ENCODE measurements at places on chromosomes 2 and 18.

GRCh38 chr2:239554766-239555570 is 154.1 kb upstream of the HDAC4 start:
- DNase-seq: no peak

GRCh38 chr2:166924967-166925366 is 36.7 kb downstream of the XIRP2 start:
- no peak for DNase-seq

- DNase-seq: no peak
These were observed 207.9 kb upstream of the FIGN start for GRCh38 chr2:163943403-163944346.

- no peak for DNase-seq
These were observed 127.0 kb upstream of the CCDC195 start for GRCh38 chr2:224843141-224843540.

GRCh38 chr2:186319105-186319504 is 167.0 kb upstream of the ZC3H15 start:
- DNase-seq: no peak

DNA sequence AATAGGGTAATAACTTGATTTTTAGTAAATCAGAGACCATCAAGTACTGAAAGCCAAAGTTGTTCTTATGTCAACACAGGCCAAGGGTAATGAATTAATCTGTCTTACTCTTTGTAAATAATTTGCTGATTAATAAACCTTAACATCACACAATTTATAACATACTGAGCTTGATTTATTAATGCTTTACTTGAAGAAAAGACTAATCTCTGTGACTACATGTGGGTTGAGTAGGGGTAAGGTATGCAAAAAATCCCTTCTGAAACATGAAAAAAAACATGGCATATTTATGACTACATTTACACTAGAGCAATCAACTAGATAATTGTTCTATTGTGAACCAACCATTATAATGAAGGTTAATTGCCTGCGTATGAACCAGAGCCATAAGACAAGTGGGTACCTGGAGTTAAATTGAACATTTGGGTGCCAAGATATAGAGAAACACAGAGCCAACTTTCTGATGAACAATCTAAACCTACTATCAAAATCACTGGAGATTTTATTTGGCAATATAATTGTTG is 67.7 kb upstream of the GRB14 start:
- no peak for DNase-seq

DNA sequence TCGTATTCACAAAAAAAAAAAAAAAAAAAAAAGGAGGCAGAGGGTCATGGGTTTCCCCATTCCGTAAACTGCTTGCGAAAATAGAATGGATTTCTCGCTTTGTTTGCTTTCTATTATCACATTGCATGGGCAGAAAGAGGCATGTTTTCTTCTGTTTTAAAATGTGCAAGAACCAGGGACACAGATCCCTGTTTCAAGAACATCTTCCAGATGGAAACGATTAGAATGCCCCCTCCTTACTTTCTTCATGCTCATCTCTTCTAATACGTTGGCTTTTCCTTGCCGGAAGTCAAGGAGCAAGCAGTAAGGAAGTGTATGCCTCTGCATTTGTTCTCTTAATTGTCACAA is 51.0 kb upstream of the ZNF516 start:
- no peak for DNase-seq

- DNase-seq: no peak
These were observed 38.4 kb downstream of the EIF4E2 start for GRCh38 chr2:232588680-232589585.

- no peak for DNase-seq
These were observed 43.8 kb downstream of the OSBPL6 start for GRCh38 chr2:178238154-178238521.

DNA sequence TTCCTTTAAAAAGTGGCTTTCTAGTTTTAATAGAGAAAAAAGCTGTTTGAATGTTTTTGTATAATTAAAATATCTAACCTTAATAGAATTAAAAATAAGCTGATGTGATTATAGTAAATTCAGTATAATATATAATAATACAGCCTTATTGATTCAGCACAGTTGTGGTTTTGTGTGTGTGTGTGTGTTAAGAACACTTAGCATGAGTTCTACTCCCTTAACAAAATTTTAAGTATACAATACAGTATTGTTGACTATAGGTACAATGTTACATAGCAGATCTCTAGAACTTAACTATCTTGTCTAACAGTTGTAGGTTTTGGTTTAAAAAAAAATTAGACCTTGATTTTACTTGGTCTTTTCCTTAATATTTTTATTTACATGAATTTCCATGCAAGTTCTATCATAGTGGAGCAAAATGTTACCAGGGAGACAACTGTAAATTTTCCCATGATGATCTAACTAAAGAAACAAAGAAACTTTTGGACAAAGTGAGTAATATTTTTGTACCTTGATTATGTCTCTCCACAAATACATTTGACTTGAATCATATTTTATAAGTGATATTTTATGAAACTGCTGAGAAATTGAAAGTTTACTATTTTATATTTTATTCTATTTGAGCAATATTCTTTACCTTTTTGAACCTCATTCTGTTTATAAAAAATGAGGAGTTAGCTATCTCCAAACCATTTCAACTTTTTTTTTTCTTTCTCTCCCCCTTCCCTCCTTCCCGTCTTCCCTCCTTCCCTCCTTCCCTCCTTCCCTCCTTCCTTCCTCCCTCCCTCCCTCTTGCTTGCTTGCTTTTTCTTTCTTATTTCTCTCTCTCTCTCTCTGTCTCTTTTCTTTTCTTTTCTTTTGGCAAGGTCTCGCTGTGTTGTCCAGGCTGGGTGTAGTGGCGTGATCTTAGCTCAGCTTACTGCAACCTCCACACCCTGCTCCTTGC is 46.3 kb downstream of the ZC3H6 start:
- DNase-seq: no peak

DNA sequence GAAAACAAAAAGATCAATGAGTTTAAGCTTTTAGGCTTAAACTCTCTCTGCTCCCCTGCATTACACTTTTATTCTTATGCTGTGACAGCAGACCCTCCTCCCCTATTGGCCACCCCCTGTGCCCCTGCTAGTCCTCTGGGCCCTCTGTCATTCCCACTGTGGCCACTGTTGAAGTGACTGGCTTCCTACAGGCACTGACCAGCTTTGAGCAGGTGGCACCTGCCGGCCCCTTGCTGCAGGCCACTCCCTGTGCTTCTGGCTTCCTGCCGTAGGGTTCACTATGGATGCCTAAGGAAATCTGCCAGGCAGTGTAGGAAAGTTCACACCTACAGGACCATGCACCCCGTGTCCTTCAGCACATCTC is 156.5 kb upstream of the L3MBTL4 start:
- DNase-seq: no peak

GRCh38 chr2:136251197-136251884 is 133.4 kb upstream of the CXCR4 start:
- no peak for DNase-seq

DNA sequence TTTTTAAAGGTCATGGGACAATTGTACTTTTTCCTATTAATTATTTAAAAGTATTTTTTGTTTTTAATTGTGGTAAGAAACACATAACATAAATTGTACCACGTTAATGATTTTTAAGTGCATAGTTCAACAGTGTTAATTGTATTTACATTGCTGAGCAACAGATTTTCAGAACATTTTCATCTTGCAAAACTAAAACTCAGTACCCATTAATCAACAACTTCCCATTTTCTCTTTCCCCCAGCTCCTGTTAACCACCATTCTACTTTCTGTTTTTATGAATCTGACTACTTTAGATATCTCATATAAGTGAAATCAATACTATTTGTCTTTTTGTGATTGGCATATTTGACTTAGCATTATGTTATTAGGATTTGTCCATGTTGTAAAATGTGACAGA is 483.9 kb upstream of the ZNF804A start:
- DNase-seq: no peak

DNA sequence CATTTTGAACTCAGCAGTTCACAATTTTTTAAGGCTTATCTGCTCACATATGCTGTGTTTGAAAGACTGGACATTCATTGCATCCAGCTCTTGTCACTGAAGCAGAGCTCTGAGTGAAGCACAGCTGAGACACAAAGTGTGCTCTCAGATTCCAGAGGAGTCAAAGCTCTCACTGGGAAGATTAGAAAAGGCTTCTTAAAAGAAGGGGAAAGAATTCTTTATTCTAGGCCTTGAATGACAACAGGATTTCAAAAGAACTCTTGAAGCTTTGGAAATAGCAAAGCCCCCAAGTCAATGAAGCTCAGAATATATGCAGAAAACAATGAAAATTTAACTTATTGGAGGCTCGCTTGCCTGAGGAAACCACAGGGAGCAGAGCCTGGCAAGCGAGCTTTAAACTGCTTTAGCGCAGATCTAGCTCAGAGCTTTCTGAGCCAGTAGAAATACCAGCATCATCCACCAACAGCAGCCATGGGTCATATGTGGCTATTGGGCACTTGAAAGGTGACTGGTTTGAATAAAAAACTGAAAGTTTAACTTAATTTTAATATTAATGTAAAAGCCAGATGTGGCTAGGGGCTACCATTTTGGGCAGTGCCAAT is 369.7 kb downstream of the OSR1 start:
- DNase-seq: no peak

DNA sequence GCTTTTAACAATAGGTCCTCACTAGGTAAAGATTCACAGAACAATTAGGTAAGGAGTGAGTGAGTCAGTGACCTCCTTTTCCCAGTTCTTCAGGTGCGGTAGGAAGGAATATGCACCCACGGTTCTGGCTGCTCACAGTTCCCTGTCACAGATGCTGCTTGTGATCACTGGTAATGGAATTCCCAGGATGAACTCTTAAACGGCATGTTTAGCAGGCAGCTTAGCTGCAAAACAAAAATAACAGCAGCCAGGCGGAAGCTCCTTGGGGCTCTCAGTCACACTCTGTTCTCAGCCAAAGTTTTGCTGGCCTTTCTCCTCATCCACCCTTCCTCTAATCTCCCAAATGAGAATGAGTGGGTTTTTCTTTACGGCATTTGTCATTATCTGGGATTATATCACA is 274.5 kb downstream of the MYT1L start:
- no peak for DNase-seq

GRCh38 chr2:232219932-232220331 is 158.6 kb upstream of the ALPP start:
- DNase-seq: no peak

GRCh38 chr18:76546436-76546835 is 51.4 kb upstream of the ZNF516 start:
- DNase-seq: no peak

DNA sequence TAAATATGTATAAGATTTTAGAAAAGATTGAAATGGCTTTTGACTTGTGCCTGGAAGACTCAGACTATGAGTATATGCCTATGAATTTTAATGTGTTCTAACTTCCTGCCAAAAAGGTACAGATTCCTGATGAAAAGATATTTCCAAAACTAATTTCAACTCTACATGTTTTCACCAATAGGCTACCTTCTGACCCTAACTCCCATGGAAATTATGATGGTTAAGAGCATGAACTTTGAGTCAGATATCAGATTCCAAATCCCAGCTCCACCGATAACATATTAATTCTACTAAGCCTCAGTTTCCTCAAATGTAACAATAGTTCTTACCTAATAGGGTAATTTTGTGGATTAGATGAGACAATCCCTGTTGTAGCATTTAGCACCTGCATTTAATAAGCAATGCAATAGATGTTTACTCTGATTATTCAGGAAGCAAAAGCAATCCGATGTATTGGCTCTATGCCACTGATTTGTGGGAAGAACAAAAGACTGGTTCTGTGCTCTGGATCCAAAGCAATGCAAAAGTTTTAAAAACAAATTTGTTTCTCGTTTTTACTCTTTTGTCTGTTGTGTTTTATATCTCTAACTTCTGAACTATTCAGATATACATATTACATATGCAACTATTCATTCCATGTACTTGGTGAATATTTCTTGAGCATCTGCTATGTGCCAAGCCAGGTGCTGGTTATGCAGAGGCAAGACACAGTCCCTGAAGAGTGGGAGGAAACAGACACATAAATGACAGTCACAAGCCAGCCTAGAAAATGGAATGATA is 115.4 kb downstream of the GATA6 start:
- no peak for DNase-seq

DNA sequence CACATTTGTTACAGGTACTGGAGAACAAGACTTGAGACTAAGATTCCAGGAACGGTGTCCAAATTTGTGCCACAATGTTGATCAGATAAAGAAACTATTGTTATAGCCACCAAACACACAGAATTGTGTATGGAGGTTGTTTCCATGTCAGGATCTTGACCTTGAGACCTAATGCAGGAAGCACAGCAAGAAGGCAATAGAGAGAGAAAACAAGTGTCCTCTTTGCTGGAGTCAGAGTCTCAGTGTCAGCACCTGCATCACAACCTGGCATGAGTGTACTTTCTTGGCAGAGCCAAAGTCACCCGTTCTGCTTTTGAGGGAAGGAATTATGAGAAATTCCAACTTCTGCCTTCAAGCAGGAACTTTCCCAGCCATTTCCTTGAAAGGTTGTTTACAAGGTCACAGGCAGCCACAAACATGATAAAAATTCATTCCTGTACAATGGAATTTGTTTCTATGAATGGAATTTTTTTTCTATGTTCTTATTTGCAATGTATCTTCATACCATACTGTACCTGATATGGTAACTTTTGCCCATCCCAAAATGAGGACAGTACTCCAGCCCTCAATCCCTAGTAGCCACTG is 118.4 kb downstream of the PKP4 start:
- no peak for DNase-seq

GRCh38 chr2:144920755-144921530 is 401.0 kb upstream of the ZEB2 start:
- no peak for DNase-seq

- no peak for DNase-seq
These were observed 1.7 kb downstream of the TRAPPC8 start for GRCh38 chr18:31941010-31941809.

DNA sequence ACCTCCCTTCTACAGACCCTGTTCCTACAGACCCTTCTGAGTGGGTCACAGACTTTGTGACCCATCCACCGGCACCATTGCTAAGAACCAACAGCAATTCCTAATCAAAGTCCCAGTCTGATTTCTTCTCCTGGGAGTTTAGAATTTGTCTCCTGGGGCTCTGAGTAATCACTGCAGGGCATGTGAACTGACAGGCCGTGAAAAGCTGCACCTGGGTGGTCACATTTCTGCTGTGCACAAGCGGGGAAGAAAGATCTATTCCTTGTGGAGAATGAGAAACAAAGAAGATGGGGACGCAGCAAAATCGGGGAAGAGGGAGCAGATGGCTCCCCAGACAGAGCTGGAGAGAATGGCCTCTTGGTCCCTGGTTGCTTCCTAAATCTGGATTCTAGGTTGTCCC is 151.0 kb downstream of the ARL4C start:
- DNase-seq: no peak

- DNase-seq: no peak
These were observed 196.2 kb downstream of the SMAD7 start for GRCh38 chr18:48754559-48754958.

- DNase-seq: no peak
These were observed 23.7 kb upstream of the SMAD7 start for GRCh38 chr18:48974304-48975119.

DNA sequence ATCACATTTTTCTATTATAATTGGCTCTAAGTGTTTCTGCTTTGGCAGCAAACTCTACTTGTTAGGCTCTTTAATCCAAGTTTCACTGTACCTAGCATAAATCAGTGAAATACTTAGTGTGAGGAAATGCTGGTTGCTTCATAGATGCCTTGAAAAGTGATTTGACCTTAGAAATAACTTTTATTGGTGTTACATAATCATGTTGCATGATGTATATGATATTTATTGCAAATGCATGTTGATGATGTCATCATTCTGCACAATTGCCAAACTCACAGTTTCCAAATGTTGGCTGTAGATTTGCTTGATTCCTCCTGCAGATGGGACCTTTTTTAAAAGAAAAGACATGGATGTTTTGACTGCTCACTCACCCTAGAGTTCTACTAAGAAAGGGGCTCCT is 137.6 kb upstream of the BCL2L11 start:
- DNase-seq: peak; percentile 2

GRCh38 chr2:73000808-73001570 is 70.5 kb downstream of the SFXN5 start:
- DNase-seq: no peak
